ENCODE measurements at places on chromosomes 2 and 18.
A peak's percentile ranks its signal among the peaks of the same experiment; 100 is the strongest.

- DNase-seq, result no peak
These were observed 3.0 kb downstream of the KLHL41 start for GRCh38 chr2:169512525-169512924.

- no peak for DNase-seq
These were observed 550 bp upstream of the SFXN5 start for GRCh38 chr2:73072129-73072395.

DNA sequence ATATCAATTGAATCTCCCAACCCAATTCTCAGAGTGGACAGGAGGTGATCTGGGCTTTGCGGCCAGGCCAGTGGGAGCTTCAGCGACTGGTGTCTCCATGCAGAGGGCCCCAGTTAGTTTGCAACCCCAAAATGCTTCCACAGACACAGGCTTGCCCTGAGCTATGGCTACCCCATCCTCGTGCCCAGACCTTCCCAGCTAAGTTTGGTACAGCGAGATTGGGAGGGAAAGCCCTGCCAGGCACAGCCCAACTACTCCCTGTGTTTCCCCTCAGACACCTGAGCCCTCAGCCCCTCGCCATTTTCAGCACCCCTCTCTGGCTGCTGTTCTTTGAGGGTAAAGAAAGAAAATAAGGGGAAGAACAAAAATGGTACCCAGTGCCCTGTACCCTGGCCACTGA, 142.9 kb downstream of the TNS1 start:
- DNase-seq, result no peak

DNA sequence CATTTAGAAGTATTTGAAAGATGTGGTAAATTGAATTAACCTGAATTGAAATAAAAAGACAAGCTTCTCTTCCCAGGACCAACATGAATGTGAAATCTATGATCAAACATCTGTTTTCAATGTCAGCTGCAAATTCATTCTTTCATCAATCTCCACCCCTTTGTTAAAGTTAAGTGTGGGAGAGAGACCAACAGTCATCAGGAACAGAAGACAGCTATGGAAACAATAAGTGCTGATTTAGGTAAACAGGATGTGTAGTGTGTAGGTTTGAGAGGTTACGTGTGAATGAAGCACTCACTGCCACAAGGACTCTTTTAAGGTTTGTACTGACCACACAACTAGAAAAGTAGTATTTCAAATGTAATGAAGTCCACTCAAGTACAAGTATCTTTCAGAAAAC, 1659.8 kb upstream of the CELF4 start:
- DNase-seq, result no peak

- no peak for DNase-seq
These were observed 5.3 kb upstream of the TMEM185B start for GRCh38 chr2:120228503-120228902.

DNA sequence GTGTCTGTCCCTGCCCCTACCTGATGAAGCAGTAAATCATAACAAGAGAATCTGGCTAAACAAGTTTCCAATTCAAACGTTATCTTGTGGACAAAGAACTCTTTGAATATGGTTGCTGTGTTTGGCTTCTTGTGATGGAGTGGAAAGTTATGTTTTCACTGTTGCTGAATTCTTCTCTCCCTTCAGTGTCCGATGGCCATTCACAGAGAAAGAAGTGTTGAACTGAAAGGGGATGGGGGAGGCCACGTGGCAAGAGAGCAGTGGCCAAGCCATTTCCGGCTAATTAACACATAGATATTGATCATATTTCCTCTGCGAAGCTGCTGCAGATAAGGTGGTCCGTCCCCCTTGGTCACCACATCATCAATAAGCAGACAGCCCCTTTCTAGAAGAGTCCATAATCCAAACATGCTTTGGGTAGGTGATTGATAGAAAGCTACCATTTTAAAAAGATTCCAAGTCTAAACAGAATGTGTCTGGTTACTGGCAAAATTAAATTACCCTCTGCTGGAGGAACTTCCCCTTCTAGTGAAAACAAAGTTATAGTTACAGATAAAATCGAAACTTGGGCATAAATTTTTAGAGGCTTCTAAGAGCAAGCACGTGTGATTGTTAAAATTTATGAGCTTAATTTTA, 36.9 kb upstream of the FZD7 start:
- no peak for DNase-seq

- no peak for DNase-seq
These were observed 4.0 kb downstream of the SNORC start for GRCh38 chr2:232873909-232874641.

- DNase-seq, result no peak
These were observed 133.9 kb downstream of the ATP9B start for GRCh38 chr18:79203017-79203605.

DNA sequence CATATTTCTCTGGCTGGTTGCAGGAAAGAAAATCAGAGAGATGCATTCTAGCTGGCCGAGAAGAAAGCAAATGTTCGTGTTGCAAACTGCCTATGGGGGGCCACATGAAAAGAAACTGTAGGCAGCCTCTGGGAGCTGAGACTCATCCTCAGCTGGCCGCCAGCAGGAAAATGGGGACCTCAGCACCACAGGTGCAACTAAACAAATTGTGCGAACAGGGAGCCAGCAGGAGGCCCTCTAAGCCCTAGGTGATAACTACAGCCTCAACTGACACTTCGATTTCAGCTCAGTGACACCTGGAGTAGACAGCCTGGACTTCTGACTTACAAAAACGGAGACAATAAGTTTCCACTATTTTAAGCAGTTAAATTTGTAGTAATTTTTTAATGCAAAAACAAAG, 107.3 kb downstream of the DTNB start:
- no peak for DNase-seq

DNA sequence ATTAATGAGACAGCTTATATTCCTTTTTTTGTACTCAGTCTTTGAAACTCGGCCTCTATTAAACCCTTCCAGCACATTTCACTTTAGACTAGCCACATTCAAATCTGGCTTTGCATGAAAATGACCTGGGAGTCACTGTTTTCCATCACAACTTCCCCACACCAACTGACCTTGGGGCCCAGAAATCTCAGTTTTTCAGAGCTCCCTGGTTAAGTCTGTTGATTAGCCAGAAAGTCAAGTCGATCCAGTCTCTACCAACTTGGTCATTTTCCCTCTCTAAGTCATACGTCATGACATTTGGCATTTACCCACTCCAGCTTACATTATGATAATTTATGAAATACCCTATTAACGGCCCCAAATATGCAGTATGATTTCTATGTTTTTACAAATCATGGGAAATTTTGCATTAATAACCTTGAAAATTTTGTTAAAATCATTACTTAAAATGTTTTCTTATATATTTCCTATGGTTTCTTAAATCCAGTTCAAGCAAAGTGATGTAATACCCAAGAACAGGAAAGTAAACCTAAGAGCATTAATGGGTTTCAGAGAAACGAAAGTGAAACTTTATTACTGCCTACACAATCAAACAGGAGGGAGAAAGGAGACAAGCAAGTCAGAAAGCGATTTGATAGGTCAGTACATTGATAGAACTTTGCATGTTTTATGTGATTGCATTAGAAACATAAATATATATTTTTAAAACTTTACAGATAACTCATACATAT, 77.1 kb downstream of the SPATS2L start:
- peak; percentile 38 for DNase-seq

DNA sequence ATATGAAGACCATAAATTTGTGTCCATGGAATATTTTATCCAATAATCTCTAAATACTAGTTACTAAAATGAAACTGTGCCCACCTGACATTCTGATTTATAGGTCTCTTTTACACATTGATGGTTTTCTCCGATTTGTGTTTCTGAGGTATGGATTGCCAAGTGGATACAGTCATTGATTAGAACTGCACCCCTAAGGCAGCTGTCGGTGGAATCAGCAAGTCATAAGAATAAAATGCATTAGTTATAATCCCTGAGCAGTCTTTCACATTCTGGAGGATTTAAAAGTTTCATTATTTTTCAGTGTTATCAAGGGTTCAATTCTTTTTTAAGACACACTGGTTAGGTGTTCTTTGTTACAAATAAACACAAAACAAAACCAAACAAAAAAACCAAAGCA, 6.0 kb downstream of the CAVIN2 start:
- DNase-seq, result no peak

DNA sequence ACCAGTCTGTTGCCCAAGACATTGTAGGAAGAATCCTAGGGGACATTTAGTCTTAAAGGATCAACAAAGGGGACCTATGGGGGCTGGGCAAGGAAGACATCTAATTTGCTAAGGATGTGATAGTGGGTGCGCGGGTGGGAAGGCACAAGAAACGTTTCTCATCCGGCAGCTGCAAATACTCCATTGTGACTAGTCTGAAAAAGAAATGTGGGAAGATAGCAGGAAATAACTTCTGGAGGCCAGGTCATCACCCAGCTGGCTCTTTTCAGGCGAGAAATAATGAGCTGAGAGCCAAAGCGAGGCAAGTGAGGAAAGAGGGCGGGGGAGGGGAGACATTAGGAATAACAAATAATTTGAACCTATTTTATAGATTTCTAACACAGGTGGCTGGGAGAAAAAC, 70.3 kb upstream of the NCK2 start:
- no peak for DNase-seq

DNA sequence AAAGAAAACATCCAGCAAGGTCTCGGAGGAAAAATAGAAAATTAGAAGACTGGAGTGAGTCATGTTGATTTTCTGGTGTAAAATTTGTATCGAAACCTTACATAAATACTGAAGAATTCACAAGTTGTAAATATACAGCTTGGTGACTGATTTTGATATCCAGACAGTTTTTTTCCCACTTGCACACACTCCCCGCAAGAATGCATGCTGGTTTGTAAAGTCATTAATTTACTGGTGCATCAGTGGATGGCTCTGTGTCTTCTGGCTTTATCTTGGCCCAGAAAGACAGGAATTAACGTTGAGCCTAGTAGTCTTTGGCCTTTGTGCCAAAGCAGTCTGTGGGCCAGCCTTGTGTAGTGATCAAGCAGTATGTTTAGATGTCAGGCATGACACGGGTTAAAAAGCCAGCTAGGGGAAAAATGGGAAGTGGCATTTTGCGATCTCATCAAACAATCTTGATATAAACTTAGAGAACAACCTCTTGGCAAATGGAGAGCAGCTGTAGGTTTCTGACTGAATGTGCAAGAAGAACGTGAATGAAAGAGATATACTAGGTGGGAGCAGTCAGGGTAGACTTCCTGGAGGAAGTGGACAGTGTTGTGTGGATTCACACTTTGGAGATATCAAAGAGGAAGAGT, 22.7 kb upstream of the CASP8 start:
- DNase-seq, result no peak

DNA sequence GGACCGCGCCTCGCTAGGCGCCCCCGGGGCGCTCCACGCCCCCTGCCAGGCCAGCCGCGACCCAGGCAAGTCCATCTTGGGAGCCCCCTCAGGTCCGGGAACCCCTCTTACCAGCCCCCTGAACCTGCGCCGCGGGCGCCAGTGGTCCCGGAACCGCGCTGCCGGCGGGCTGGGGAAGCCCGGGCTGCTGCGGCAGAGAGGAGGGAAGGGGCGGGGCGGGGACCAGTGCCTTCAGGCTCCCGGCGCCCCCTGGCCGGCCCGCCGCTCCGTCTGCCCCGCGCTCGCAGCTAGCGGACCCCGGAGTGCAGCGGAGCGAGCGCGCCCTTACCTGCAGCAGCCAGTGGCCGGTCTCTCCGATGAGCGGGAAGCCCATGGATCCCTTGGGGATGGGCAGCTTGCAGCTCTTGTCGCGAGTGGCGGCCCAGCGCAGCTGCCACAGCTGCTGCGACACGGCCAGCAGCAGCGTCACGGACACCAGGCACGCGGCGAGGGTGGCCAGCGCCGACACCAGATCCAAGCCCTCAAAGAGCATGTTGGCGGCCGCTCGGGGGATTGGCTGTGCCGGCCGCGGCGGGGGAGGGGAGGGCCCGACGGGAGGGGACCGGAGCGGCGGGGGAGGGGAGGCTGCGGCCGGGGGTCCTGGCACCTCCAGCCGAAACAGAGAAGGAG, at the start of gene CYP26B1:
Gene CYP26B1 (minus strand): TSS at position 560 of the 669 bp plus-strand sequence. CDS start 28 bp downstream, at position 532.
- DNase-seq, result no peak

DNA sequence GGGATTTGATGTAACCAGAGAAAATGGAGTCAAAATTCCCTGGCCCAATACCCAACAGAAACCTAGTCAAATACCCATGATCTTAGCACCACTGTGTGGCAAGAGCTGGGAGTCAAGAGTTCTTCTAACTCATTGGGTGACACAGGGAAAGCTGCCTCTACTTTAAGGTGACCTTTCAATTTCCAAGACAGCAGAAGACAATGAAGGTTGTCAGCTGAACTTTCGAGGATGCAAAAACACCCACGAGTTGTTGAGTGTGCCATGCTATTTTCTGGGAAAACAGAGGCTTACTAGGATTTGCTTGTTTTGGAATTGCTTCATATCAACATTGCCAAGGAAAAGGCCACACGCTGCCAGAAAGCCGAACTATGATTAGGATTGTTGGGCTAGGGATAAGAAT, 61.6 kb upstream of the CYRIA start:
- no peak for DNase-seq

DNA sequence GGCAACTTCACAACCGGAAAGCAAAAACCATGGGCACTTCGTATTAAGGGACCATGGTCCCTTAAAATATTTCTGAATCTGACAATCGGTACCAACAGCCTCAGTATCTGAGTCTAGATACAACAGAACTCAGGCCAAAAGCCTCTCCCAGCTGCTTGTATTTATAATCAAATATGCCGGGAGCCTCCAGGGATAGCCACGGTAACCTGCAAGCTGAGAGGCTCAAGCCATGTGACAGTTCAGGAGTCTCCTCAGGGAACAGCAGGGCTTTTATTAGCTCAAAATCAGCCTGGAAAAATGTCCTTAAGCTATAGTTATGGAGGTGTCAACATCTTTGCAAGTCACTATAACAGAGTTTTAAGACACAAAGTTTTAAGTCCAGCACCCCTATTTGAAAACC, 352.8 kb upstream of the GYPC start:
- DNase-seq, result no peak

DNA sequence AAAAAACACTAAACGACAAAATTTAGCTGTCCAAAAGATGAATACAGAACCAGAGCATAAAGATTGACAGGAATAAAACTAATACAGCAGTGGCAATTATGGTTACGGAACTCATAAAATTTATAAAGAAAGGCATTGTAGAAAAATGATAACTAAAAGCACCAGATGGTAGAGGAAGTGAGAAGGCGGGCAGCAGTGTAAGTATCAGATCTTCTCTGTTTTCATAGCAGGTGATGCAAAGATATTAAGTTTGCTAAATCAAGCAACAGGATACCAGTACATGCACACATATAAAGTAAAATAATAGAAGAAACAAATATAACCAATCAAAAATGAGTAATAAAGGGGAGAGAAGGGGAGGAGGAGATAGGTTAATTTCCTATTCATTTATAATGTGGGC, 103.9 kb upstream of the MEX3C start:
- DNase-seq, result no peak

DNA sequence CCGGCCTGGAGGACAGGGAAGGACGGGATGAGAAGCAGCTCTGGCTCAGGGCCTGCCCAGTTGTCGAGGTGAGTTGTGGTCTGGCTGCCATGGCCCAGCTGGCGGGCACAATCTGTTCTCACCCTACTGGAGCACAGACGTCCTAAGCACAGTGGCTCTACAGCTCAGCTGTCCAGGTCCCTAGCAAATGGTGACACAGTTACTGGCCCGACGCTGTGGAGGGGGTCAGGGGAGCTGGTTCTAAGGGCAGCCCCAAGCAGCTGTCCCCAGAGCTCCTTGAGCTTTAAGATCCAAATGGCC, 32.9 kb downstream of the KCNK3 start:
- no peak for DNase-seq
